ENCODE measurements at places on chromosomes 5 and 9.
A peak's percentile ranks its signal among the peaks of the same experiment; 100 is the strongest.

DNA sequence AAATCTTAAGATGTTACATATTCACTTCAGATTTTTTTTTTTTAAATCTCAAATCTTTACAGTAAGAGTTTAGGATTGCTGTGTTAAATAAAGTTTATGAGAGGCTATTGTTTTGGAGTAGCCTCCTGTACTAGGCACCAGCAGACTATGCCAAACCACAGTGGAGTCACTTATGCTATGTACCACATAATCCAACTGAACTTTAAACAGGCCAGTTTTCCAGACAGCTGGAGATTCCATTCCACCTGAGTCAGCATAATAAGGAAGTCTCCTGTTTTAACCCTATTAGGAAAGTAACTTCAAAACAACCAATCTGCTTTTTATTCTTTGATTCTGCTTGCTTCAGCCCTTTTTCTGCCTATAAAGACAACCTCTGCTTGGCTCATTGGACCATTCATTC is 205.2 kb downstream of the CSNK1G3 start:
- DNase-seq: no peak

DNA sequence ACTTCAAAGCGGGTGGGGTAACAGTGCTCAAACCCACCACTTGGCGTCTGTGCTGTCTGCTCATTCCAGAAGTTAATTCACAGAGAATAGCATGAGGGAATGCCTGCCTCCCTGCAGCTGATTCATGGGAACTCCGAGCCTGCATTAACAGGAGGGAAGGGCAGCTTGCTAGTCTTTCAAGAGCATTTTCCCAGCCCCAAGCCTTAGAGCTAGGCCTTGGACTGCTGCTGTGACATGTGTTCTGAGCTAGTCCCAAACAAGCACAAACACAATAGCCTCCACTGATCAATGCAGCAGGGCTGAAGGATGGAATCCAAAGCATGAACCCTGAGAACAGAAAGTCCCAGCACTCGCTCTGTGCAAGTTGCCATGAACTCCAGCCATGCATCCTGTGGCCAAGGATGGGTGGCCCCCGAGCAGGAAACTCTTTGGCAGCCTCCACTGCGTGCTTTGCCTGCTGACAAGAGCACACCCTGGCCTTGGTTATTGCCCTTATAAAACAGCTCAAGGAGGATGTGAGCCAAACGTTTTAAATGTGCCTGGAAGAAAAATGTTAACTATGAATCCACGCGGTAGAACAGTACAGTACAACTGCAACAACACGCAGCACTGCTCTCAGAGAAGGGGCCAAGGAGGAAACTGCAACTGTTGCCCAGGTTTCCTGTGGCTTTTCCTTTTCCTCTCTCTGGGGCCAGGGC is 653.1 kb upstream of the KLF4 start:
- DNase-seq: no peak

GRCh38 chr5:10106806-10107205 is 142.9 kb downstream of the ATPSCKMT start:
- no peak for DNase-seq

GRCh38 chr9:77455312-77455927 is 192.7 kb downstream of the GNA14 start:
- peak; percentile 40 for DNase-seq

DNA sequence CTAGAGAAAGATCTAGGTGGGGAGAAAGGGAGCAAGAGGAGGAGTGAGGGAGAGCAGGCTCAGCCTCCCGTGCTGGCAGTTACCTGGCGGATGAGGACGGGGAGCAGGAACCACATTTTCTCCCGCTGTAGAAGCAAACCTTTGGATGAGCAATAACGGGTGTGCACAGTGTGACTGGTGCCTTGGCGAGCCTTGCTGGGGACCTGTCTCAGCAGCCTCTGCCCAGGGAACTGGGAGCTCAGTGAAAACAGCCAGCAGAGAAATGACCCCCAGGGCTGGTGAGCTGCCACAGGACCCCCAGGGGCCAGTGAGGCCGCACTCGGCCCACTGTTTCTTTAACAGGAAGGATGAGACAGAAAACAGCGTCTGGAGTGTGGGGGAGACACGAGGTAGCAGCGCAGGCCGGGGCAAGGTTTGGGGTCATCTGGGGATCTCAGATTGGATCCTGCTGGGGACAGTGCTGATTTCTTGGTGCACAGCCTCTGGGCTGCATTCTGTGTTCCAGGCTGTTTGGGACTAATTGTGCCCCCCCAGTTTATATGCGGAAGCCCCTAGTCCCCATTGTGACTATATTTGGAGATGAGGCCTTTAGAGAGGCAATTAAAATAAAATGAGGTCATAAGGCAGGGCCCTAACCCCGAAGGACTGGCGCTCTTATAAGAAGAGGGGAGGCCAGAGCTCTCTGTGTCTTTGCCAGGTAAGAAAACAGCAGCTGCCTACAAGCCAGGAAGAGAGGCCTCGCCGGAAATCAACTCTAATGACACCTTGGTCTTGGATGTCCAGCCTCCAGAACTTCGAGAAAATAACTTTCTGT is 118.8 kb upstream of the PHYKPL start:
- DNase-seq: no peak

GRCh38 chr9:95927271-95928004 is 51.9 kb downstream of the ERCC6L2 start:
- no peak for DNase-seq

DNA sequence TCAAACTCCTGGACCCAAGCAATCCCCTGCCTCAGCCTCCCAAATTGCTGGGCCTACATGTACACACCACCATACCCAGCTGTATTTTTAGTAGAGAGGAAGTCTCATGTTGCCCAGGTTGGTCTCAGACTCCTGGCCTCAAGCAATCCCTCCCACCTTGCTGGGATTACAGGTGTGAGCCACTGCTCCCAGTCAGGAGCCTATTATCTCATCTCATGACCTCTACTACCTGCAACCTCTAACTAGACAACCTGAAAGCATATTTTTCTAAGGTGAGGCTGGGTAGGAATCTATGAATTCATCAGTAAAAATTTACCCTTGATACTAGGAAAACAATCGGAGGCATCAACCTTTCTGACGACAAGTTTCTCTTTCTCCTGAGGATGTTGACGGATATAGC is 10.0 kb downstream of the FAM13B start:
- no peak for DNase-seq

- no peak for DNase-seq
Measured at GRCh38 chr9:15722888-15723287, 170.0 kb downstream of the CCDC171 start.

- DNase-seq: no peak
Measured at GRCh38 chr9:28487561-28487960, 914.3 kb upstream of the C9orf72 start.

GRCh38 chr5:61498121-61498520 is 166.1 kb downstream of the ZSWIM6 start:
- no peak for DNase-seq

DNA sequence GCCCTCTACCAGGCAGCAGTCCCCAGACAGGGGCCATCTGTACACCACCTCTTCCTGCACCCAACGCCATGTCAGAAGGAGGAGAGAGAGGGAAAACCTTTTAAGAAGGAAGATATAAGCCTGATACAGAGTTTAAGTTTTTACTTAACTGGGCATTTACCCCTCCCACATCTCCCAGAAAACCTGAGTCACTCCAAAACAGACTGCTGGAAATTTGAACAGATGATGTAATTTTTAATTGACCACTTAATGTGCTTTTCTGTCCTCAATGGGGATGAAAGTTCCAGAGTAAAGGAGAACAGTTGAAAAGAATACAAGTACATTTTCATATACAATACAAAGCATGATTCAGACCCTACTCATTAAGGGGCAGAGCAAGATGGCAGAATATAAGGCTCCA is 63.9 kb downstream of the TTC39B start:
- DNase-seq: no peak

GRCh38 chr5:170105642-170106611 is at the start of gene FOXI1:
Gene FOXI1 (plus strand): TSS chr5:170105897. CDS start chr5:170105958, 61 bp downstream.
- DNase-seq: no peak

DNA sequence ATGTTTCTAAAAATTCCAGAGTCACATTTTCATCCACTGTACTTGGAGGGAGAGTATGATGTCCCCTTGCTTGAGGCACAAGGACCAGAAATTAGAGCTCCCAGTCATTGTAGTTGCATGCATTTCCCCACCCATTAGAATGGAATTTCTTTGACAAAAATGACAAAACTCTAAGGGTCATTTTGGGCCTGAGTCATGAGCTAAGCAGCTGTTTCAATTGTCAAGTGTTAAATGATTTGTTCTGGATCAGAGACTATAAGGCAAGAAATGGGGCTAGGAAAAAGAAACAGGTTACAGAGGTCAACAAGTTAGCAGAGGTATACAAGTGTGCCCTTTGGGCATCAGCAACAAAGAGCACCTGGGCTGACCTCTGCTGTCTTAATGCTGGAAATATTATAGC is 131.2 kb upstream of the IQGAP2 start:
- no peak for DNase-seq

- no peak for DNase-seq
Measured at GRCh38 chr5:127863610-127864395, 160.6 kb downstream of the CCDC192 start.

DNA sequence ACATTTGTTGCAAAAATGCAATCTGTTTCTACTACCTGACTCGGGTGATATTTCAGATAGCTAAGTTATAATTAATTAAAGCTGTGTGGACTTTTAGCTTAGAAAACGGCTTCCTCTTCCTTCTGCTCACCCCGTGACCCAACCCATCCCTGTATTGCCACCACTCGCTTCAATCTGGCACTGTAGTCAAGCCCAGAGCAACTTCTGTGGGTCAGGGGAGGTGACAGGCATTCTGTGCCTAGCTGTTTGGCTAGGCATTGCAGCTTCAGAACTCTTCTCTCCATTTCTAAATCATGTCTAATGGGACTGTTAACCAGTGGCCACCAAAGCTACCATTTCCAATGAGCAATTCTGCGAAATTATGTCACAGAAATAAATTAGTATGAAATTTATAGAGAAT is 179.7 kb upstream of the TLX3 start:
- no peak for DNase-seq

- no peak for DNase-seq
Measured at GRCh38 chr9:93668261-93668871, 92.0 kb downstream of the PHF2 start.

DNA sequence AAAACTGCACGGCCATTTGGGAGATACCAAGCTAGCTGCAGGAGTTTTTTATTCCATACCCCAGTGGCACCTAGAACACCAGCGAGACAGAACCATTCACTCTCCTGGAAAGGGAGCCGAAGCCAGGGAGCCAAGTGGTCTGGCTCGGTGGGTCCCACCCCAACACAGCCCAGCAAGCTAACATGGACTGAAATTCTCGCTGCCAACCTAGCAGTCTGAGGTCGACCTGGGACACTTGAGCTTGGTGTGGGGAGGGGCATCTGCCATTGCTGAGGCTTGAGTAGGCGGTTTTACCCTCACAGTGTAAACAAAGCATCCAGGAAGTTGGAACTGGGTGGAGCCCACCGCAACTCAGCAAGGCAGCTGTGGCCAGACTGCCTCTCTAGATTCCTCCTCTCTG is 108.9 kb upstream of the CHD1 start:
- no peak for DNase-seq

DNA sequence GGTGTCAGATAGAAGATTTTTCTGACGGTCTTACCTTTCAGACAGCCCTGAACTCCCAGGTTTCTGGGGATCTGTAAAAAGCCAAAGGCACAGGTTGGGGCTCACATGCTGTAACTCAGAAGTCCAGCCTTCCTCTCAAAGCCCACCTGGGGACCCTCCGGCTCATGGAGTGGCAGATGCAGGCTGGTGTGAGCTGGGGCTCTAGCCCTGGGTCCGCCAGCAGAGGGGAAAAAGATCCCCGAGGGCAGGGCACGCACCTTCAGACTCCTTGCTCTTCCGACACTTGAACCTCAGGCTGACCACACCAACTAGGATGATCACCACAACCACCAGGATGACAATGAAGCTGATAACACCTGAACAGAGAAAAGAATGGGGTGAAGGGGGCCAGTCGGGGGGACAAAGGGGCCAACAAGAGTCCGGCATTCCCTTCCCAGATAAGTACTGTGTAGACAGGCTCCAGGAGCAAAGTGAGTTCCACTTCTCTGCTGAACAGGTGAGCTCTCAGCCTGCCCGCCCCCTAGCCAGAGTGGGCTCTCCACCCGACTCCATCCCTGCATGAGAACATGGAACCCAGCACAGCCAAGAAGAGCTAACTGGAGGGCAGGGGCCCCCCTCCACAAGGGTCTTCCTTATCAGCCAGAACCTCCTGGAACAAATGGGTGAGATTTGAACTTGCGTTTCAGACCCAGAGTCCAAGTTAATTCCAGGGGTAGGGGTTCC is 7.8 kb downstream of the ECSCR start:
- DNase-seq: no peak

GRCh38 chr9:18189871-18190670 is 283.9 kb upstream of the ADAMTSL1 start:
- no peak for DNase-seq

DNA sequence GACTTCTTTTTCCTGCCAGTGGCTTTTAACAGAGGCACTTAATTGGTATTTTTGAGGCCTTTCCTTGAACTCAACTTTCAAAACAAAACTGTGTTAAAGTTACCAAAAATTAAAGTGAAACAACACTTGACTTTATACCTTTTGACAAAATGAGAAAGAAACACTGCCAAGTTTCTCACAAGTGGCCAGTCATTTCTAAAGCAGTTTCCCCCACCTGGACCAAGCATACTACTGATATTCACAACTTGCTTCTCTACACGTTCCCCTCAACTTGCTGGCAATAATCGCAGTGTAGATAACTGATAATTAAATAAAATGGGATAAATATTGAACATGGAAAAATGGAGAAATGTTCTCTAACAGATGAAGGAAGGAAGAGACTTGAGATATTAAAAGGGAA is 135.7 kb downstream of the TLR4 start:
- no peak for DNase-seq

- no peak for DNase-seq
Measured at GRCh38 chr5:149799119-149799623, 69.1 kb downstream of the PPARGC1B start.

- DNase-seq: no peak
Measured at GRCh38 chr5:37015795-37016666, 139.5 kb downstream of the NIPBL start.

DNA sequence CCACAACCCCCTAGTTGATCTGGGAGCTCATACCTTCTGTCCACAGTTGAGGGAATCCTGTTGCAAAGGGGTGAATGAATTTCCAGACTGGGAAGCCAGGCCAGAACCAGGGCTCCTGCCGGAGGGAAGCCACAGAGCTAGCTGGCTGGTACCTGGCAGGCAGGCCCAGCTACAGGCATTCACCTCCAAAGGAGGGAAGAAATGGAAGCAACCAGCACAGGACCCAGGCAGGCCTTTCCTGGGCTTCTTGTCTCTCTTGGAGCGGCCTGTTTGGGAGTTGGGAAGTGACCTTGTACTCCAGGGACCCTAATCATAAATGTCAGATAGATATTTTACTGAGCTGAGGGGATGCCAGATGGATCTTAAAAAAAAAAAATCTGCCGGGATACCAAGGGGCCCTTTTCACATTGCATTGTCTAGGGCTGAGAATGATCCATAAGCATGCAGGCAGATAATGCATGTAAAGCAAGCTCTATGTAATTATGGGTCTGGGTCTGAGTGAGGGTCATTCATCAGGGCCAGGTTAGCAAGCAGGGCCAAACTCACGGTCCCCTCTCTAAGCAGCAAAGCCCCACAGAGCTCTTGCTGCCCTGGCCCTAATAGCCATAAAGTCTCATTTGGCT is 8.4 kb downstream of the NR2F1 start:
- no peak for DNase-seq

- no peak for DNase-seq
Measured at GRCh38 chr5:3022665-3023064, 271.2 kb upstream of the IRX2 start.

- DNase-seq: no peak
Measured at GRCh38 chr5:25481463-25481862, 836.7 kb upstream of the CDH10 start.
